ENCODE measurements at places on chromosomes 7 and 10. TPM values are rescaled to one million over a fixed set of nuclear protein-coding genes. Genes with fewer than 3 reads are reported as not detected.

GRCh38 chr10:59055045-59055444, 121.4 kb upstream of the PHYHIPL start:
- H3K36me3 ChIP-seq: no peaks in the 10 kb centered on the region
- no peaks in the 10 kb centered on the region for H3K4me1 ChIP-seq

AGR3 gene
- not detected for total RNA-seq

BTBD16 gene
- total RNA-seq: not detected

DNA sequence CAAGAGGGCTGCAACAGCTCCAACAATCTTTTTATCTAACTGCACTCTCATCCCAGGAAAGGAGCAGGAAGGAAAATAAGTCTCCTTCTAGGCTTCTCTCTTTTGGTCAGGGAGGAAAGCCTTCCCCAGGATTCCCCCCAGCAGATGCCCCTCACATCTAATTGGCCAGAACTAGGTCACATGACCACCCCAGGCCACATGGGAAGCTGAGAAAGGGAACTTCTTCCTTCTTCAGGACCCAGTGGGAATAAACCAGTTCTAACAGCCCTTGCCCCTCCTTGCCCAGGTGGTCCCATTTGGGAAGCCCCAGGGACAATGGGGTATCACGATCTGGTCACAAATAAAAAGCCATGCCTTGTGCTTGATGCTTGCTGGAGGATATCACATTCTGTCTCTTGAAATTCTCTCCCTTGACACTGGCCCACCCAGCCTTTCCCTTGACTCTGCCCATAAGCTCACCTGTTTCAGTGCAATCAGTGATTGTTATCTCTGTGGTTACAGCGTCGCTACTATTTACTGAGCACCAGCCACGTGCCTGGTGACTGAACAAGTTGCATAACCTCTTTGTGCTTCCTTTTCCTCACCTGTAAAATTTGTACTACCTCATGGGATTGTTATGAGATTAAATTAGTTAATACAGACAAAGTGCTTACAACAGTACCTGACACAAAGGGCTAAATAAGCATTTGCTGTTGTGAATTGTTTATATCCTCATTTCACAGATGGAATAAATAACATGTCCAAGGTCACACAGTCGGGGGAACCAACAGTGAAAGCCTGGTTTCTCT, 9.0 kb upstream of the TACR2 start:
- no peak overlapping the region for H3K27ac ChIP-seq
- H3K36me3 ChIP-seq: no peaks in the 10 kb centered on the region
- H3K27me3 ChIP-seq: no peaks in the 10 kb centered on the region
- DNase-seq: no peak
- no peaks in the 10 kb centered on the region for H3K4me1 ChIP-seq

TMEM120A gene
- total RNA-seq: 149 TPM

GOT1 gene
- 605 TPM for total RNA-seq

- no peak overlapping the region for H3K27ac ChIP-seq
- peaks cover 100% of the 10 kb centered on the region for H3K36me3 ChIP-seq
- no peak for DNase-seq
- no peaks in the 10 kb centered on the region for H3K27me3 ChIP-seq
- H3K4me3 ChIP-seq: no peak overlapping the region
Measured at GRCh38 chr7:17333221-17333620, 34.8 kb downstream of the AHR start.

All from heart right ventricle (tissue), 16 donors.